ENCODE measurements at places on chromosomes 12 and 14. TPM values are rescaled to one million over a fixed set of nuclear protein-coding genes. Genes with fewer than 3 reads are reported as not detected.

SERPINA6 gene
- total RNA-seq, result 0.06 TPM

CNTN1 gene
- total RNA-seq, result 0.66 TPM

PIANP gene
- total RNA-seq, result 0.13 TPM

IFNG-AS1 gene
- 0.26 TPM for total RNA-seq

PLXNC1 gene
- 4.0 TPM for total RNA-seq

TUBA1A gene
- 652 TPM for total RNA-seq

LIN52 gene
- total RNA-seq, result 8.6 TPM

A2ML1 gene
- not detected for total RNA-seq

ACOT4 gene
- 0.53 TPM for total RNA-seq

EIF2S3B gene
- 0.93 TPM for total RNA-seq
